Right atrium auricular region (tissue), 2 donors: ENCODE measurements at places on chromosomes 16 and 17. TPM values are rescaled to one million over a fixed set of nuclear protein-coding genes. Genes with fewer than 3 reads are reported as not detected.

Gene TMED6
- not detected for total RNA-seq

Gene CES3
- total RNA-seq, result 0.16 TPM

DNA sequence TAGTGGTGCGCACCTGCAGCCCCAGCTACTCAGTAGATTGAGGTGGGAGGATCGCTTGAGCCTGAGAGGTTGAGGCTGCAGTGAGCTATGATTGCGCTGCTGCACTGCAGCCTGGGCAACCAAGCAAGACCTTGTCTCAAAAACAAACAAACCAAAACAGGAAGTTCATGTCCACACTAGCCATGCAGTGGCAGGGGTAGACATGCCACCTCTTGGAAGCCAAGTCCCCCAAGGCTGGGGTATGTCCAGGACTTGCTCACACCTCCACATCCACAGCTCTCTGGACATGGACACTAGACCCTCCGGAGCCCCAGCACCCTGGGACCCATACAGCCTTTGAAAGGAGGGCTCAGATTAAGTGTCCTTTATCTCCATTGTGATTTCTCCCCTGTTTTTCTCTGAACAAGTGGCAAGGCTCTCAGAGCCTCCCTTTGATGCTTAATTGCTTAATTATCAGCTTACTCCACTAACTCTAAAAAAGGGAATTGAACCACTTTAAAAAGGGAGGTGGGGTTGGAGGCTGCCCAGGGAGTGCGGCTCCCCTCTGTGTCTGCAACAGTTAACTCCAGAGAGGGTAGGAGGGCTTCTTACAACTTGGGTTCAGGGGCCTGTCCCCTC lies 424.6 kb upstream of the C16orf82 start:
- DNase-seq, result no peak

- peak; percentile 49 for DNase-seq
Measured at GRCh38 chr17:22454070-22454999, 762.0 kb downstream of the KCNJ18 start.

DNA sequence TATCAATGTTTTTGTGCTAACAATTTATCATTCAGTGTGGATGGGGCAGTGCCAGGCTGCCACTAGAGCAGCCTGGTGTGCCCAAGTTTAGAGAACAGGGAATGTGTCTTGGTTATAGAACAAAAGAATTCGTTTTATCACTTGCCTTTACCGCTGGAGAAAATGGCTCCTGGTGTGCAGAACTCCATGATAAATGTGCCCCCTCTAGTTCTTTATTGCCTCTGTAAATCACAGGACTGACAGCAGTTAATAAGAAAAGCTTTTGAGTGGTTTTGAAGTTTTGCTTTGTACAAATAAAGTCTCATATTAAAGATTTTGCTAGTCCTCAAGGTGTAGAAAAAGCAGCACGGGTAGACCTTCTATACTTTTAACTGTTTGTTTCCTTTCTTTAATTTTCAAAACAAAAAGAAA lies 28.2 kb upstream of the PSMD7 start:
- DNase-seq, result no peak

GRCh38 chr17:77264617-77265230 lies 124.0 kb downstream of the SEC14L1 start:
- no peak for DNase-seq

Gene C17orf67
- 0.51 TPM for total RNA-seq

DNA sequence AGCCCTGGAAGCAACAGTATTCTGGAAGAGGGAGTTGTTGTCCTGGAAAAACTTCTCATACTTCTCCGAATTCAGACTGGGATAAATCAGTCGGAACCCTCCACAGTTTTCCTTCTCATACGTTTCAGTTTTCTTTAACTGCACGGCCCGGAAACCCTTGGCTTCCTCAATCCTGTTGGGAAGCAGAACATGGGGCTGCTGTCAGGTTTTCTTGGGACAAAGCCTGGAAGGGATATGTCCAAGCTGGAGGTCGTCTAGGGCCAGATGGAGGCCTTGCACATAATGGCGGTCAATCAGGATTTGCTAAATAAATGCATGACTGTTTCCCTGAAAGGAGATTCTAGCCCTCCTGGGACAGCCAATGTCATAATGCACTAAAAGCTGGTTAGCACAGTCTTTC lies 29.2 kb downstream of the TTLL6 start:
- DNase-seq, result no peak

Gene GCGR
- not detected for total RNA-seq

GRCh38 chr17:81576621-81577277 lies 24.6 kb upstream of the FAAP100 start:
- no peak for DNase-seq
